K562 (cell line): ENCODE measurements at places on chromosomes 7 and 10. TPM values are rescaled to one million over a fixed set of nuclear protein-coding genes. Genes with fewer than 3 reads are reported as not detected.

The MBL2 gene
- total RNA-seq: not detected in 2 replicates

The TMEM273 gene
- total RNA-seq: 63.1 and 64.3 TPM in 2 replicates

DNA sequence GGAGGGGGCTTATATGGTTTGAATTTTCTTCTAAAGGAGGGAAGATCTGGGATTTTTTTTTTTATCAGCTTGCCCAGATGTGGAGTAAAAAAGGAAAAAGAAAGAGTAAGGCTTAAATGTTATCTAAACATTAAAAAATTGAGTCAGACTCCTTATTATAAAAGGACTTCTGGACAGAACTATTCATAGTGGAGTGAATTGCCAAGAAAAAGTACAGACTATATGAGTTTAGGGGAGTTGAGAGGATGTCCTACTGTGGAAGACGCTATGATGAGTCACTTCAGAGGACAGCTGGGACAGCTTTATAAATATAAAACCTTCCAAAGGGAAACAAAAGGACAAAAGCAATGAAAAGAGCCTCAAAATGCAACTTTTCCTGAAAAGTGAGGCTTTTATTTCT, 73.0 kb downstream of the TFPI2 start:
- H3K4me1 ChIP-seq: no peaks in the 10 kb centered on the region
- H3K27me3 ChIP-seq: no peaks in the 10 kb centered on the region
- no peak overlapping the region for H3K27ac ChIP-seq

- peaks cover 28% of the 10 kb centered on the region for H3K4me1 ChIP-seq
- H3K27me3 ChIP-seq: no peaks in the 10 kb centered on the region
- peak; percentile 53 for DNase-seq
- peak overlapping the region; percentile 55 for H3K4me3 ChIP-seq
Observed at GRCh38 chr10:11164803-11165590, 147.3 kb downstream of the CELF2 start.

The DENND2A gene
- total RNA-seq: 0.16 TPM in 1 of 2 replicates, not detected in the other

GRCh38 chr7:55966851-55967250, 2.5 kb downstream of the NIPSNAP2 start:
- H3K4me1 ChIP-seq: peaks cover 13% of the 10 kb centered on the region
- H3K27me3 ChIP-seq: no peaks in the 10 kb centered on the region
- H3K27ac ChIP-seq: no peak overlapping the region

The SLC18A3 gene
- not detected in 2 replicates for total RNA-seq
